ENCODE measurements at places on chromosomes 16 and 17.
A peak's percentile ranks its signal among the peaks of the same experiment; 100 is the strongest.

GRCh38 chr17:8140065-8141029 is 11.9 kb downstream of the PER1 start:
- no peak for DNase-seq

- no peak for DNase-seq
Observed at GRCh38 chr17:65855245-65855644, 293.8 kb upstream of the AXIN2 start.

- DNase-seq: no peak
Observed at GRCh38 chr17:14197586-14197985, 39.1 kb downstream of the CDRT15 start.

DNA sequence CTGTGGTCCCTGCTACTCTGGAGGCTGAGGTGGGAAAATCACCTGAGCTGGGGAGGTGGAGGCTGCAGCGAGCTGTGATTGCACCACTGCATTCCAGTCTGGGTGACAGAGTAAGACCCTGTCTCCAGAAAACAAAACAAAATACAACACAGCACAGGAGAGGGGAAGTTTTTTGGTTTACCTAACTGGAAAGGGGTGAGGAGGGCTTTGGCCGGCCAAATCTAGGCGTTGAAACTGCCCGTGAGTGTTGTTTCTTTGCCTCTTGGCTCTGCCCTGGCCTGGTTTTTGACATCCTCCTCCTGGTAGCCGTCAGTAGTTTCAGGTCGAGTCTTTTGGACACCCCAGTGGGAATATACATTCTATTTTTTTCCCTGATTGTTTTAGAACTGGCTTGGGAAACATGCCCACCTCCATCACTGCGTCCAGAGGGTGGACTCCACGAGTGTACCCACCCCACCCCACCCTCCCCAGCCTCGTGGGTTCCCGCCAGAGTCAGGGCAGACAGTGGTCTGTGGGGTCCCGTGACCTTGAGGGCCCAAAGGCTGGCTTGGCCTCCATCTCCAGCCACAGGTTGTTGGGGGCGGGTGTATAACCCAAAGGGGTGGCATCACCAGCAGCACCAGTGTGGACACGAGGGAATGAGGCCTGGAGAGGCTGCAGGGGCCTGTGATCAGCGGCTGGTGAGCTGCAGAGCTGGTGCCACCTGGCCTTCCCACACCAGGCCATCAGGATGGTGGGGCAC is 42.7 kb downstream of the NT5M start:
- no peak for DNase-seq

- no peak for DNase-seq
Observed at GRCh38 chr16:13377143-13377542, 475.7 kb downstream of the SHISA9 start.

DNA sequence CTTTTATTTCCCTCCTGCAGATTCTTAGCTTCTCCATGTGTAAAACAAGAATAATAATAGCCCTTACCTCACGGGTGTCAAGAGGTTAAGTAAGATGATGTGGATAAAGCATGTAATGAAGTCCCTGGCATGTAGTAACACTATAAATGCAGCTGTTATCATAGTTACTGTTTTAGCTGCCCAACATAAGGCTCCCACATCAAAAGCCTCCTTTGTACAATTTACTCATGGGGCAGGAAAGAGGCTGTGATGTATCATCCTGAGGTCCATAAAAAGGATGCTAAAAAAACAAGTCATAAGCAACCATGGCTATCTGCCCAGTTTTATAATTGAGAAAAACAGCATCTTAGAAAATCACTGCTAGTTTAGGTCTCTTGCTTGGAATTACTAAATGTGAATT is 339.7 kb downstream of the CA10 start:
- no peak for DNase-seq

GRCh38 chr17:32142857-32143526 is 690 bp downstream of the RHOT1 start:
- no peak for DNase-seq

- DNase-seq: no peak
Observed at GRCh38 chr17:75645501-75645888, 12.3 kb downstream of the SMIM5 start.

DNA sequence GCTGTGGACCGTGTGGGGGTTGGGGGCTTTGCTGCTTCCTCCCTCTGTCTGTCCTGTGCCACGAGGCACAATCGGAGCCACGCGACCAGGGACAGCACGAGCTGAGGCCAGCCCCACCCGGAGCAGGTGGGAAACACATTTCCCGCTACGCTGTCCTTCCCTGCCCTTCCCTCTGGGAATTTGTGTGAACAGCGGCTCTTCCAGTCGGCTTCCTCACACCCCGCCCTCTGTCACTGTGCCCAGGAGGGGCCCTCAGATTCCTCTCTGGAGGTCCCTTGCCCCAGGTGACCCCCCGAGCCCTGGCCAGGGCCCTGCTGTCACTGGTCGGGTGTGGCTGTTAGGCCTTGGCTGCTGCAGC is 19.6 kb downstream of the SPIRE2 start:
- no peak for DNase-seq

DNA sequence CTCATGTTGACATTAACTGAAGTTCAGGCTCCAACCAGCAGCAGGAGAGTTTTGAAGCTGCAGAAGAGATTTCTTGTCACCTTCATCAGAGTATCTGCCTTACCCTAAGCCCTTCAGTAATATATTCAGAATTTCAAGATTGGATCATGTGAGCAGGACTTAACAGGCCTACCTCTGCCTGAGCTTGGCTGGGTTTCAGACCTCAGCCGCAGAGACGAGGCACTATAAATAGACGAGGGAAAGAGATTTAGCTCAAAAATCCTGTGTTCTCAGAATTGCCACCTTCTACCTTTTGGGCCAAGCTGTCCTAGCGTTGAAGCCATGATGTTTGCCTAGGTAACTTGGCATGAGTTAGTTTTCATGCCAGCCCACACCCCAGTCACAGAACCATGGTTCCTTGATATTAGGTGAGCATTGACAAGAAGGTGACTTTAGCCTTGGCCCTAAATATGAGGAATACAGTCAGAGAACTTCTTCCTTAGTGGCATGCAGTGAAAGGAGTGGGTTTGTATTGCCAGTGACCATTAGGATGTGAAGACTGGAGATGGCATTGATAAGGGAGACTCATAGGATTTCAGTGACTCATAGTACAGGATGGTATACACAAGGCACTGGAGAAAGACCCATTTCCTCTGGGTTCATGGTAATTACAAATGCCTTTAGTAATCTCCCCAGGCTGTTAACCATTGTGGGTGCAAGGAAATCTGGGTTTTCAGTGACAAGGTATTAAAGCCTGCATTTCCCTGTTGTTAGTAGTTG is 224.3 kb downstream of the MSI2 start:
- no peak for DNase-seq

- no peak for DNase-seq
Observed at GRCh38 chr17:2814481-2815341, 18.5 kb downstream of the RAP1GAP2 start.

- DNase-seq: no peak
Observed at GRCh38 chr16:80602894-80603293, 62.1 kb downstream of the DYNLRB2 start.

DNA sequence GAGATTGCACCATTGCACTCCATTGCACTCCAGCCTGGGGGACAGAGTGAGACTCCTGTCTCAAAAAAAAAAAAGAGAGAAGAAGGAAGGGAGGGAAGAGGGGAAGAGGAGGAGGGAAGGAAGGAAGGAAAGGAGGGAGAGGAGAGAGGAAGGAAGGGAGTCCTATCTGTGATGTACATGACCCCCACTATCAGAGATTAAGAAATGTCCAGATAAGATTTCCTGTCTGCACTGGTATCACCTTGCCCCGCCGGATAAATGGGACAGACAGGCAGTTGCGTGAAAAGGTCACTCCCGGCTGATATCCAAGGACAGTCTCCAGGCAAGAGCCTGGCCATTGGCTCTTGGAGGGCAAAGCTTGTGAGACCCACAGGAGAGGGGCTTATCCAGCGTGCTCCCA is 5.2 kb upstream of the ZFPM1 start:
- no peak for DNase-seq

- DNase-seq: no peak
Observed at GRCh38 chr16:69514356-69514755, 51.4 kb upstream of the NFAT5 start.

DNA sequence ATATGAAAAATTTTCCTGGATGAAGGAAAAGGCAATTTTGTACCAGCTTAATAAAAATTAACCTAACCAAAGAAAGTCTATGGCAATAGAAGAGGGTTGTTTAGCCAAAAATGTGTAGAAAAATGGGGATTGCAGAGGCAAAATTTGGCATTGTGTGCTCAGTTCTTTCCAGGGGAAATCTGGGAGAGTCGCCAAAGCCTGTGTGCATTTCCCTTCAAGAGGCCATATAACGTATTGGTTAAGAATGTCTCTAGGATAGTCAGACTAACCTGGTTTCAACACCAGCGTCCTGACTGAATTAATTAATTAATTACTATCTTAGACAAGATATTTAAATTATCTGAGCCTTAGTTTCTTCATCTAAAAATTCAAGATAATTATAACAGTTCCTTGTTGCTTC is 44.8 kb upstream of the HLF start:
- no peak for DNase-seq

DNA sequence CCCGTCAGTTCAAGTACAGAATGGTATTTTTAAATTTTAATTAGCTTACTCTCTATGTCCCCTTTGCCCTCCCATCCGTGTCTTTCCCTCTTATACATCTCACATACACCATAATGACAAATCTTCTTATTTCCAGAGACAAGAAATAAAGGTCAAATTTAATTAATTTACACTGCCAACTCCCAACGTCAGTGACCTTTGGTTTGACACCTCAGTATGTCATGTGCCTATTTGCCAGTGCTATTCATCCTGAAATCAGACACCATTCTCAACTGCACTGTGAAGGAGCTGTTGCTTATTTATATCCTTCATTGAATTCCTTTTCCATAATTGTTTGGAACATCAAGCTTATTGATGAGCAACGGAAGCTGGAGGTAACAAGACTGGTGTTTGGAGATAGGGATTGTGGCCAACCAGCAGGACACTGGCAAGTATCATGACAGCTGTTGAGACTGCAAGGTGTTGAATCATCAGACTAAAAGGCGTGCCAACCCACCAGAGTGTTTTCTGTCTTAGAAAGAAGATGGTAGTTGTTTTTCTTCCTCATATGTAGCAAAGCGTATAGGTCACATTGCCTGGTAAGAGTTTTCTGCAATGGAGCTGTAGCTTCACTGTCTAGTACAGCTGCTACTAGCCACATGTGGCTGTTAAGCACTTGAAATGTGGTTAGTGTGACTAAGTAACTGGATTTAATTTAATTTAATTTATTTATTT is 12.5 kb downstream of the CALCOCO2 start:
- DNase-seq: no peak

DNA sequence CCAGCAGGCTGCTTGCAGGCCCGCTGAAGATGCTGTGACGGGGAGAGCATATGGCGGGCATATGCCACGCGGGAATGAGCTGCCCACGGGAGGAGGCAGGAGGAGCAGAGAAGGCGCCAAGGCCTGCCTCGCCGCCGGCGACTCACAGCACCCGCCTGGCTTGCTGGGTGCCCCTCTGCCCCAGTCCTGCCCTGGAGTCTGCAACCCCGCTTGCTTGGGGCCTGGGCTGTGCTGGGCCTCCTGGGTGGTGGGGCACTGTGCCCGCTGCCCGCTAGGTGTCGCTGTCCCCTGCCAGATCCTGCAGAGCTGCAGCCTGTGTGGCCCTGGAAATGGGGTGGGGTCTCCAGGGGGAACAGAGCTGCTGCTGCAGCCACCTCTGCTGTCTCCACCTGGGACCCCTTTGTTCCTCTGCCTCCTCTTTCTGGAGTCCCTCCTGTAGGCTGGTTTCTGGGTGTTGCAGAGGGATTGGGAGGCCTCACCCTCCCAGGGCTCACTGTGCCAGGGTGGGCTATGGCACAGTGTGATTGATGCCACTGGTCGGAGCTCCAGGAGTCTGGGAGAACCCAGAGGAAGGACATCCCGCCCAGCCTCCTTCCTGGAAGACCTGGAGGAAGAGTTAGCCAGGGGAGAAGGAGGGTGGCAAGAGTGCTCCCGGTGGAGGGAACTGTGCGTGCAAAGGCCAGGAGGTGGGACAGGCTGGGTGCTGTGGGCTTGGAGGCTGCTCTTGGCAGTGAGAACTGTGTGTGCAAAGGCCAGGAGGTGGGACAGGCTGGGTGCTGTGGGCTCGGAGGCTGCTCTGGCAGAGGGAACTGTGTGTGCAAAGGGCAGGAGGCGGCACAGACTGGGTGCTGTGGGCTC is 141.0 kb upstream of the CIBAR2 start:
- peak; percentile 20 for DNase-seq

GRCh38 chr17:41556306-41556705 is 15.6 kb downstream of the KRT9 start:
- DNase-seq: no peak

DNA sequence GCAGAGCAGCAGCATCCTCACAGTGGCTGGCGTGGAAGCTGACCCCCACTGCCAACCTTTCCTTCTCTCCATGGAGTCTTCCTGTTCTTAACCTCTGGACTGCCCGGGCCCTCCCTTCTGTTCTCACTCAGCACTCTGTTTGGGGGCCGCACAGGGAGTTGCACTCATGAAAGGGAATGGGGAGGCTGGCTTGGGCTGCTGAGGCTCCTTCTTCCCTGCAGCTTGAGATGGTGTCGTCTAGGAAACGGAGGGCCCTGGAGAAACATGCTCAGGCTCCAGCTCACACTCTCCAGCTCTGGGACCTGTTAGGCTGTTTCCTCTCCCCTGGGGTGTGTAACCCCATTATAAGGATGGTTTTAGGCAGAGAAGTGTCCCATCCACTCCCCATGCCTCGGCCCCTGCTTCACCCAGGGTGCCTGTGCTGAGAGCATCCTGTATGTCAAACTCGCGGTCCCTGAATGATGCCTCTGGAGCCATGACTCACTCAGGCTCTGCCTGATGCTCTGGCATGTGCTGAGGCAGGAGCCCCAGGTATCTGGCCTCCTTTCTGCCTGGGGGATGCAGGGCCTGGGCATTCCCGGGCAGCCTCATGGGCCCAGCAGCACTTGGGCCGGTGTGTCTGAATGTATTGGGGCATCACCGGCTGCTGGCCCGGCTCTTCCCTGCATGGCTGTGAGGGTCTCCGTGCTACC is 18.9 kb downstream of the TMEM94 start:
- DNase-seq: no peak

DNA sequence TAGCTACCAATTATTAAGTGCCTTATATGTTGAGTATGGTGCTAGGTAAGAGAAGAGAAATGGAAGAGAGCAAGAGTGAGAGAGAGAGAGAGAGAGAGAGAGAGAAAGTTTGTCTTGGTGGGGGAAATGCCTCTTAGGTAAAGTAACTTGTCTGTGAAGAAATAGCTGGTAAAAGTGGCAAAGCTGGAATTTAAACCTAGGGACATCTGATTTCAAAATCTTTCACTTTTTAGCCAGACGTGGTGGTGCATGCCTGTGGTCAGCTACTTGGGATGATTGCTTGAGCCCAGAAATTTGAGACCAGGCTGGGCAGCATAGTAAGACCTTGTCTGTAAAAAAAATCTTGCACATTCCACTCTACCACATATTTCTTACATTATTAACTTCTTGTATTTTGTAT is 23.0 kb upstream of the CDR2 start:
- no peak for DNase-seq

GRCh38 chr16:7111265-7111664 is 221.4 kb upstream of the RBFOX1 start:
- DNase-seq: no peak

DNA sequence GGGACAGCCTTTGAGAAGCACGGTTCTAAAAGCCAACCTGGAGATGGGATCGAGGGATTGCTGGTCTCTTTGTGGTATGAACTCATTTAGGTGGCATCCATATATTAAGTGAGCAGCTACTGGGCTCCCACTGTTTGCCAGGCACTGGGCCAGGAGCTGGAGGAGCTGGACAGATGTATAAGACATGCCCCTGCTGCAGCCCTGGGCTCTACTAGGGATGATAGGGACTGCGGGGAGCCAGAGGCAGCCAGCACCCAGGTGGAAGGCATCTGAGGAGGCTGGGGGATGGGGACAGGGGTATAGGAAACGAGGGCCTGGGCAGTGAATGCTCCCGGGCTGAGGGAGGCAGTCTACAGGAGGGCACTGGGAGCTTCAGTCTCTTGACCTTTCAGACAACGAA is 53.0 kb upstream of the MEAK7 start:
- no peak for DNase-seq
